ENCODE measurements at places on chromosomes 16 and 17.

GRCh38 chr16:84513666-84514065 lies 9.2 kb upstream of the MEAK7 start:
- DNase-seq = no peak

- no peak for DNase-seq
These were observed 393.3 kb upstream of the TNRC6C start for GRCh38 chr17:77565166-77565565.

GRCh38 chr17:14605267-14605599 lies 304.4 kb downstream of the HS3ST3B1 start:
- no peak for DNase-seq

- no peak for DNase-seq
These were observed 742 bp downstream of the PFN1 start for GRCh38 chr17:4947411-4948165.

- DNase-seq = no peak
These were observed 20.7 kb downstream of the ACSF3 start for GRCh38 chr16:89114159-89114981.

DNA sequence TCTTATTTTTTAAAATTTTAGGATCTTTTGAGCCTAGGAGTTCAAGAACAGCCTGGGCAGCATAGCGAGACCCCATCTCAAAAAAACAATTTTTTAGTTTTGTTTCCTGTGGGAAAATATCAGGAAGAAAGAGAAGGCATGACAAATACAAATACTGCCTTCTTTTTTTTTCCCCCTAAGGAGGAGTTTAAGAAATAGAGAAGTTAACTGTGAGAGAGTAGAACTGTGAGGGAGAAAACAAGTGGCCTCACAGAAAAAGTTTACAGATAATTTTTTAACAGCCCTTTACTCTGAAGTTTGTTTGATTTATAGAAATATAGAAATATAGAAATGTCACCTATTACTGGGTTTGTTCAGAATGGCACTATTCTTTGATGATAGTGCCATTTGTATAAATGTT lies 21.1 kb downstream of the TTYH2 start:
- no peak for DNase-seq

DNA sequence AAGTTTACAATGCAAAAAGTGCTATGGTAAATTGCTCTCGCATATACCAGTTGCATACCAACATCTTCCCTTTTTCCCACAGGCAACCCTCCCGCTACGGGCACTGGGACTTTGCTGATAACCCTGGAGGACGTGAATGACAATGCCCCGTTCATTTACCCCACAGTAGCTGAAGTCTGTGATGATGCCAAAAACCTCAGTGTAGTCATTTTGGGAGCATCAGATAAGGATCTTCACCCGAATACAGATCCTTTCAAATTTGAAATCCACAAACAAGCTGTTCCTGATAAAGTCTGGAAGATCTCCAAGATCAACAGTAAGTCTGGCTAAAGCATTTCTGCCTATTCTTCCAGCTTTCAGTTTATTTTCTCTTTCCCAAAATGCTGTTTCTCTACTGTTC lies 27.9 kb upstream of the HSBP1 start:
- no peak for DNase-seq

GRCh38 chr17:74474043-74474792 lies 7.8 kb downstream of the CD300A start:
- DNase-seq = no peak

- DNase-seq = peak; percentile 25
These were observed 1.2 kb downstream of the HCRT start for GRCh38 chr17:42183741-42184711.

DNA sequence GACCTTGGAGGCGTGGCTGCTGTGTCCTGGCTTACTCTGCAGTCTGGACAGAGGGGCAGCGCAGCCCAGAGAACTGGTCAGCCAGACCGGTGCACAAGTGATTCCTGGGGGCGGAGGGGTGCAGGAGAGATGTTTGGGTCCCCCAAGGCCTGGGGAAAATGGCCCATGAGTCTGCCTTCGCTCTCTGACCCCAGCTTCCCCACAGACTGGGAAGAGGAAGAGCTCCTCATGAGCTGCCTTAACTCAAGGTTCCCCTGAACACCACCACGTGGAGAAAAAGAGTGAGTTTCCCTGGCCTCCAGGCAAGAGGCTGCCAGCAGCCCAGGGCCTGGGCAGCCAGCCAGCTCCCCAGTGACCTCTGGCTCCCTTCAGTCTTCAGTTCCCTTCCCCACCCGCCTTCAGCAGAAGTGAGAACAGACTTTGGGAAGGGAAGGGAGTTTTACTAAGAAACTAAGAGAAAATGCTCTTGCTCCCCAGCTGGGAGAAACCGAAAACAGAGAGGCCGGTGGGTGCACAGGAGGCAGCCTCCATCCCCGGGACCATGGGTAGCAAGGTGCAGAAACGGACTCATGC lies 2.0 kb upstream of the C17orf99 start:
- DNase-seq = no peak

DNA sequence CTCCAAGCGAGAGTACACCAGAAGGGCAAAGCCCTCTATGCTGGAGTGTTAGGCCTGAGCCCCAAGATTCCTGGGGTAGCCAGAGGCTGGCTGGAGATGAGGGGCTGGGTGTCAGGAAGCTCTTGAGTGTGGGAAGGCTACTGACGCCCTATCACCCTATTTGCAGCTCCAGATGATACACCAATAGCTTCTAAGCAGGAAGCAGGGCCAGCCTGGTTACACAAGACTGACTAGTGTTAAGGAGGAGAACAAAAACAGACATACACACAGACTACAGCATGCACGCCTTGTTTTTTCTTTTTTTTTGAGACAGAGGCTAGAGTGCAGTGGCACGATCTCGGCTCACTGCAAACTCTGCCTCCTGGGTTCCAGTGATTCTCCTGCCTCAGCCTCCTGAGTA lies 15.9 kb downstream of the POLR3K start:
- DNase-seq = no peak

GRCh38 chr17:44543213-44543904 lies 13.9 kb upstream of the FZD2 start:
- DNase-seq = no peak

DNA sequence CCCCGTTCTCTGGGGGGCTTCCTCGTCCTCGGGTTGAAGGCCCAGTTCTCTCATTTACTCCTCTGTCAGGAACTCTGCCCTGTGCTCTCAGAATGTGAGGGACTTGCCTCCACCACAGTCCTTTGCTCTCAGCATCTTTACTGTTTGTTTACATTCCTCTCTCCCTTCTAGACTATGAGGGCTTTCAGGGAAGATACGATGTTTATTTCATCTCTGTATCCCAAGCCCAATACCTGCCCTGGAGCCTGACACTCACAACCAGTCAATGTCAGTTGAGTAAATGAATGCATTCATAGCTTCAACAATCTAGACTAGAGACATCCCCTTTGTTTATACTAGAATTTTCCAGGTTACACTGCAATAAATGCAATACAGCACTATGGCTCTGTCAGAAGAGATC lies 409.6 kb upstream of the CDH11 start:
- no peak for DNase-seq

DNA sequence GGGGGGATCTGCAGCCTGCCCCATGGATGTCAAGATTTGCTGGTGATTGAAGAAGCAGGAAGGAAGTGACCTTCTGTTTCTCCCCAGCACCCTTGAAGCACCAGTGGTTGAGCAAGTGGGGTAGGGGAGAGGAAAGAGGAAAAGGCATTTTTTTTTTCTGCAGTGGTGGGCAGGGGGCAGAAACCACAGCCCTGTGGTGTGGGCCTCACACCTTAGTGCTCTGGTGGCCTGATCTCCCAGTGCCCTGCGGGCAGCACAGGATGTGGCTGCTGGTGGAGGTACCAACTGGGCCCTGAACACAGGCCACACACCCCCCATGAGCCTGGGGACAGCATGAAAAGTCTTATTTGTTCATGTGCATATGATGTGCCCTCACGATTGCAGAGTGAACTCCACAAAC lies 7.1 kb downstream of the ITGAD start:
- no peak for DNase-seq

- DNase-seq = no peak
These were observed 2.0 kb upstream of the NAE1 start for GRCh38 chr16:66832661-66833305.

DNA sequence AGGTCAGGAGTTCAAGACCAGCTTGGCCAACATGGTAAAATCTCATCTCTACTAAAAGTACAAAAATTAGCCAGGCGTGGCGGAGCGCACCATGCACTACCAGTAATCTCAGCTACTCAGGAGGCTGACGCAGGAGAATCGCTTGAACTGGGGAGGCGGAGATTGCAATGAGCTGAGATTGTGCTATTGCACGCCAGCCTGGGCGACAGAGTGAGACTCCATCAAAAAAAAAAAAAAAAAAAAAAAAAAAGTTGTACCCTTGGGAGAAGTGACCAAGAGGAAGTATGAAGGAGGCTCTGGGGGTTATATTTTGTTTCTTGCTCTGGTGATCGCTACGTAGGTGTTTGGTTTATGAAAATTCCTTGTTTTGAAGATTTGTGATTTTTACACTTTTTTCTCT lies 66.3 kb downstream of the LITAF start:
- DNase-seq = no peak

GRCh38 chr17:77208856-77209255 lies 68.1 kb downstream of the SEC14L1 start:
- no peak for DNase-seq

GRCh38 chr16:72833482-72833881 lies 214.4 kb downstream of the ZFHX3 start:
- no peak for DNase-seq

GRCh38 chr16:75576384-75576811 lies 10.2 kb downstream of the GABARAPL2 start:
- DNase-seq = no peak

- no peak for DNase-seq
These were observed 93.7 kb downstream of the CA10 start for GRCh38 chr17:52064791-52065211.

GRCh38 chr17:82567286-82567685 lies 47.8 kb downstream of the FOXK2 start:
- no peak for DNase-seq

GRCh38 chr16:508884-509736 lies 18.4 kb upstream of the CAPN15 start:
- DNase-seq = no peak

DNA sequence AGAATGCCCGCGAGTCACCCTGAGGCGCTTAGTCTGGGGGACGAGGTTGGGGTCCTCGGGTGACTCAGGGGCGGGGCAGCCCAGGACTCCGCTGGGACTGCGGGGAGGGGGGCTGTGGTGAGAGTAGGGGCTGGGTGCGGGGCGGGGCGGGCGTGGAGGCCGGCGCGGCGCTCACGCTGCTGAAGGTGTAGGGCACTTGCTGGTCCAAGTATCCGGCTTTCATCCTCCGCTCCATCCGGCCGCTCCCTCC lies 832 bp downstream of the ETV4 start:
- DNase-seq = no peak

- peak; percentile 56 for DNase-seq
These were observed 113.2 kb downstream of the PHKB start for GRCh38 chr16:47574091-47575054.

GRCh38 chr17:59830007-59830630 lies 62.6 kb downstream of the TUBD1 start:
- peak; percentile 64 for DNase-seq

DNA sequence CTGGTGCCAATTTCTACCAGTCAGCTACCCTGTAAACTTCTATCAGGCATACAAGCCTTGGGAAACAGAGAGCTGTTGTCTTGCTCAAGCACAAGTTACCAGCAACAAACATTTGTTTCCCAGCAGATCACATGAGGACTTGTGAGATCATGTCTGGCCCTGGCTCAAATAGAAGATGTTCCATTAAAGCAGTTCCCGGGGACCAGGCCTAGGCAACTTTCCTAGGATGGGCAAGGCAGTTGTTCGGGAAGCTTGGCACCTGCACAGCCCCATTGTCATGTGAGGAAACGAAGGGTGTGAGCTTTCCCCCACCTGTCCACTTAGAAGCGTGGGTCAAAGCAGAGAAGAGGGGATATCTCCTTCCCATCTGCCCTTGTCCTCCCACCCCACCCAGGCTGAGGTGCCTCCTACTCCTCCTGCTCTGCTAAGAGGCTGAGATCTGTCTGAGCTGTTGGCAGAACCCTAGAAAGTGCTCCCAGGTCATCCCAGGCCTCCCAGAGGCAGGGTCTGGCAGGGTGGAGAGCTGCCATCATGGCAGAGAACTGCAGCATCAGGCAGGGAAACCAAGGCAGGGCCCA lies 11.2 kb upstream of the SLC47A2 start:
- DNase-seq = no peak
